ENCODE measurements at places on chromosomes 7 and 10.

GRCh38 chr10:8034466-8035005 is 20.0 kb upstream of the GATA3 start:
- DNase-seq = no peak

GRCh38 chr7:94466516-94466915 is 43.1 kb upstream of the CASD1 start:
- DNase-seq = no peak

GRCh38 chr7:149885191-149886017 is 11.6 kb downstream of the ATP6V0E2 start:
- DNase-seq = no peak

DNA sequence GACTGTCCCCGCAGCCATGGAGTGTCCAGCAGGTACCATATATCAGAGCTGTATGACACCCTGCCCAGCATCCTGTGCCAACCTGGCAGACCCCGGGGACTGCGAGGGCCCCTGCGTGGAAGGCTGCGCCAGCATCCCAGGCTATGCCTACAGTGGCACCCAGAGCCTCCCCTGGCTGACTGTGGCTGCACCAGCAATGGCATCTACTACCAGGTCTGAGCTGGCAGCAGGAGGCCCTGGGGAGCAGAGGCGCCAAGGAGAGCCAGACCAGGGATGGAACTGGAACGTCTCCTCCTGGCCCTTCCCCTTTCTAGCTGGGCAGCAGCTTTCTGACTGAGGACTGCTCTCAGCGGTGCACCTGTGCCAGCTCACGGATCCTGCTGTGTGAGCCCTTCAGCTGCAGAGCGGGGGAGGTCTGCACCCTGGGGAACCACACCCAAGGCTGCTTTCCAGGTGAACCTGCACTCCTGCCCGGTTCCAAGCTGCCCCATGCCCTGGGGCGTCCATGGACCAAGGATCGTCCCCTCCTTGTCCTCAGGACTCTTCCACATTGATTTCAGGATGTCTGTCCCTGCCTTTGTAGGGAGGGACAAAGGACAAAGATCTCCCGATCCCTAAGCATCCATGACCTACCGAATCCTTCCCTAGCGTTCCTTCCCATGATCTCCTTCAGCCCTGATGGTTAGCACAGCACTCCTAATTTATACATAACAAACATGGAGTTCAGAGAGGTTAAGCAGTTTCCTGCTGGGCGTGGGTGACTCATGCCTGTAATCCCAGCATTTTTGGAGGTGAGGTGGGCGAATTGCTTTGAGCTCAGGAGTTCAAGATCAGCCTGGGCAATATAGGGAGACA is 33.3 kb downstream of the EPHB4 start:
- no peak for DNase-seq

DNA sequence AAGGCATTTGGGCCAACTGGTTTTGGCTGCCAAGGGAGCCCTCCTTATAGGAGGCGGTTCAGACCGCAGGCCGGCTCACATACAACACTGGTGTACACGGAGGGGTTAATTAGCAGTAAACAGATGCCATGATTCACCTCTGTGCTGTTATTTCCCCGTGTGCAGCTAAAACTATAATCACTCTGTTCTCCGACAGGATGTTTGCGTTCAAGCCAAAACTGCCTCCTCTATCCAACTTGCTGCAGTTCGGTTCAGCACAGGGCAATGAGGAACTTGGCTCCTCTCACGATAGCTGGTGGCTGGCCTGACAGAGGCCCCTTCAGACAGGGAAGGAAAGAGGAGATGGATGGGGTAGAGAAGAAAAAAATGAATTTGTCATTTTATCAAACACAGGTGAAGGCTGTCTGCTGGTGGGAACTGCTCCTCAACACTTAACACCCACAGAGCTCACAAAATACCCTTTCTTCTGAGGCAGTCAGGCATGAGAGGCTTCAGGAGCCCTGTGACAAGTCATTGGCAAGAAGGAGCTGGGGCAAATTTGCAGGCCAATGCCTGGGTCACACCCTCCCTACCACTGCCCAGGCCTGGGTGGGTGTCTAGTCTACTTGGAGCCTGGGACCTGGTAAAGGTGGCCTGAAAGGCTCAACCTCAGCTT is 24.0 kb downstream of the KCNMA1 start:
- DNase-seq = no peak

GRCh38 chr10:12193193-12193592 is 2.5 kb downstream of the NUDT5 start:
- DNase-seq = no peak

DNA sequence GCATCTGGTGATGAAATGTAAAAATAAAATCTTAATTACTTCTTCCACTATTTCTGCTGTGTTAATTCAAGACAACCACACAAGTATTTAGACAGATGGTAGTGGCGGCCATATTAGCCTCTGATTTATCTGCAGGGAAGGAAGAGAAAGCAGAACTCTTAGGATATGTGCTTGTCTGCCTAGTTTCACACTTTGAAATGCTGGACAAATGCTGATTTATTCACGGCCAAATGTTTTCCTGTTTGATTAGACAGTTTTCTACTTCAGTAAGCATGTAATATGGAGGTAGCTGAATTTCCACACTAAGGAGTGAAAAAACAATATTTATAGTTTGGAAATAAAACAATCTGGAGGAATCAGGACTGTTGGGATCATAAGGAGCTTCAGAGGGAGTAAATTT is 158.1 kb downstream of the AGMO start:
- no peak for DNase-seq

DNA sequence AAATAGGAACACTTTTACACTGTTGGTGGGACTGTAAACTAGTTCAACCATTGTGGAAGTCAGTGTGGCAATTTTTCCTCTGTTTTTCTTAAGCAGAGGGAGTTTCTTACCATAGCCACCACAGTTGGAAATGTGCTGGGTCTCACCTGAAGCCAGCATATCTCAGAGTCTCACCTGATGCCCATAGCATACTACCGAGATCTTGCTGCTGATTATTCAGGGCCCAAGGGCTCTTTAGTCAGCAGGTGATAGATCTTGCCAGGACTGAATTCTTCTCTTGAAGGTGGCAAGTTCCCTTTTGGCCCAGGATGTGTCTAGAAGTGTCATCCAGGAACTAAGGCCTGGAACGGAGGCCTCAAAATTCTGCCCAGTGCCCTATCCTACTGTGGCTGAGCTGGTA is 215.4 kb downstream of the CCDC7 start:
- DNase-seq = no peak

GRCh38 chr10:100020142-100020885 is 10.6 kb upstream of the DNMBP start:
- DNase-seq = no peak

DNA sequence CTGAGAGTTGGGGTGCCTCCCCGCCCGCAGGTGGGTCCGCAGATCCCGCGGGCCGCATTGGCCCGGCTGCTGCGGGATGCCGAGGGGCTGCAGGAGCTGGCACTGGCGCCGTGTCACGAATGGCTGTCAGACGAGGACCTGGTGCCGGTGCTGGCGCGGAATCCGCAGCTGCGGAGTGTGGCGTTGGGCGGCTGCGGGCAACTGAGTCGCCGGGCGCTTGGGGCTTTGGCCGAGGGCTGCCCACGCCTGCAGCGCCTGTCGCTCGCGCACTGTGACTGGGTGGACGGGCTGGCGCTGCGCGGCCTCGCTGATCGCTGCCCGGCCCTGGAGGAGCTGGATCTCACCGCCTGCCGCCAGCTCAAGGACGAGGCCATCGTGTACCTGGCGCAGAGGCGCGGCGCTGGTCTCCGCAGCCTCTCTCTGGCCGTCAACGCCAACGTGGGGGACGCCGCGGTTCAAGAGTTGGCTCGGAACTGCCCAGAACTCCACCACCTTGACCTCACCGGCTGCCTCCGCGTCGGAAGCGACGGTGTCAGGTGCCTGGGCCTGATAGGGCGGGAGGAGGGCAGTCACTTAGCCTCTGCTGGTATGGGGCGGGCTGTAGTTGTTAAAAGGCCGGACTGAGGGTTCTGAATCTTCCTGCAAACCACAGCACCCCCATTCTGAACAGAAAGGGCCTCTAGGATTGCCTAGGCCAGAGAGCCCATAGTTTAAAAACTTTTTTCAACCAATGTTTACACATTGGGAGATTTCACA is 1.3 kb downstream of the FBXL15 start:
- DNase-seq = peak; percentile 21

Data from dorsolateral prefrontal cortex (tissue), 122 donors.